ENCODE measurements at places on chromosomes 1 and 21. TPM values are rescaled to one million over a fixed set of nuclear protein-coding genes. Genes with fewer than 3 reads are reported as not detected.

The MROH9 gene
- not detected for total RNA-seq

The MANEAL gene
- 0.91 TPM for total RNA-seq

The S100B gene
- 5.5 TPM for total RNA-seq

The UMODL1 gene
- 0.05 TPM for total RNA-seq

DNA sequence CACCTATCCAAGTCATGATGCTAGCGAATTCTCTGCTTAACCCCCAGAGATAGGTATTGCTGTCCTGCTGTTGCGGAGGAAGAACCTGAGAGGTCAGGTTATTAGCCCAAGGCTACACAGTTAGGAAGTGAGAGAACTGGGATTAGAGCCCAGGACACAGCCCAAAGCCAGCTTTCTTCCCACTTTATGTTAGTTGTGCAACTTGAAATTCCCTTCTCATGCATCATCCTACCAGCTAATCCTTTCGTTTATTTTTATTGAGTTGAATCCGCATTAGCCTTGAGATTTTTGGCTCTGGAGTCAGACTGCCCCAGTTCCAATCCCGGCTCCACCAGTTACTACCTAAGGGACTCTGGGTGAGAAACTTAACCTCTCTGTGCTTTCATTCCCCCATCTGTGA, 65.4 kb downstream of the PLEKHA6 start:
- DNase-seq, result peak; percentile 69

DNA sequence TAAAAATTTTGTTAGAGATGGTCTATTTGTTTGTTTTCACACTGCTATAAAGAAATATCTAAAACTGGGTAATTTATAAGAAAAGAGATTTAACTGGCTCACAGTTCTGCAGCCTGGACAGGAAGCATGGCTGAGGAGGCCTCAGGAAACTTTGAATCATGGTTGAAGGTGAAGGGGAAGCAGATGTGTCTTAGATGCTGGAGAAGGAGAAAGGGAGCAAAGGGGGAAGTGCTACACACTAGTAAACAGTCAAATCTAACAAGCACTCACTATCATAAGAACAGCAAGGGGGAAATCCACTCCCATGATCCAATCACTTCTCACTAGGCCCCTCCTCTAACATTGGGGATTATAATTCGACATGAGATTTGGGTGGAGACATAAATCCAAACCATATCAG, 76.8 kb upstream of the COL24A1 start:
- no peak for DNase-seq

DNA sequence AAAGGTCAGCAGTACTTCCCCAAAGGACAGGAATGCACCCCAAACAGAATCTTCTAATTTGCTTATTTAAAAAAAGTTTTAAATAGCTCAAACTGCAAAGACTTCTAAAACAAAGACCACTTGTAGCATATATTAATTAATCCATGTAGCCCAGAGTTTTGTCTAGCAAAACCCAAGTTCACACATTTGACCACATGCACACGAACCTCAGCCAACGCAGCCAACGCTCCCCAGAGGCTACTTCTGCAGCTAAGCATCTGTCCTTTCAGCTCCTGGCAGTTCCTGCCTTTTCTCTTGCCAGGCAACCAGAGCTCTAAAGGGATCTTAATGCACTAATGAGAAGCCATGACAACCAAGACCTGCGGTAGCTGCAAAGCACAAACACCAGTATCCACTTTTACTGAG, 89.6 kb downstream of the RERE start:
- DNase-seq, result peak; percentile 71

GRCh38 chr1:161427733-161428516, 60.2 kb upstream of the CFAP126 start:
- no peak for DNase-seq

GRCh38 chr1:201736707-201737320, 92.1 kb upstream of the IPO9 start:
- no peak for DNase-seq

DNA sequence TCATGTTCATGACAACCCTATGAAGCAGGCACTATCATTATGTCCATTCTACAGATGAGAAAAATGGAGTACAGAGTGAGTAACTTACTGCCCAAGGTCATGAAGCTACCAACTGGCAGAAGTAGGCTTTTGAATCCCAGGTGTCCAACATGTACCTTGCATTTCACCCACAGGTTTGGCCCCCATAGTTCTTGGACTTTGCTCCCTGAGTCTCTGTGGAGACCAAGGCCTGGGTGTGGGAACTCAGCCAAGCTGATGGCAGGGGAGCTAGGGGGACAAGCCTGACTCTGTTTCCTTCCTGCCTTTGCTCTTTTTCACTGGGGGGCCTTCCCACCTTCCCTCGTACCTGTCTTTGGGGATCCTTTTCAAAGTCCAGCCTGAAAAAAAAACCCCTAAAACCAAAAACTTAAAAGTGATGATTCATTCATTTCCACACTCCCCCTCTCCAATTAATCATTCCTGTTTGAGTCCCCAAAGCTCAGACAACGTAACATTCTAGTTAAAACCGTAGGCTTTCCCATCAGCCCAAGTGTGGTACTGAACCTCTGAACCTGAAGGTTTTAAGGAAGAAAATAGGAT, 8.5 kb upstream of the TTC22 start:
- DNase-seq, result no peak

DNA sequence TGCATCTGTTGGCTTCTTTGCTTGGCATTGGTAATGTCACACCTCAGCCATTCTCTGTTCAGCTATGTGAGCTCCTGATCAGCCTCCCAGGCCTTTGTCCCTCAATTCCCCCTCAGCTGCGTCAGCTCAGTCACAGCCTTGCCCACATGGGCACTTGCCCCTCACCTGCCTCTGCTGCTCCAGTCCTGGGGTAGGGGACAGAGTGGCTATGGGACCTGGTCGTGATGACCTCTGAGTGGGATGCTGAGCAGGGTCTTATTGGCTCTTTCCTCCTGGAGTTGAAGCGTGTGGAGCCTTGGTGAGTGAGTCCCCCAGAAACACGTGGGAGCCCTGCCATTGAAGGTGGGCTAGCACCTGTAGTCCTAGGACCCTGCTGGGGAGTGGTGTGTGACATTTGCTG, 61.4 kb upstream of the TLR5 start:
- DNase-seq, result no peak

- DNase-seq, result peak; percentile 90
Observed at GRCh38 chr1:15949453-15950245, 26.3 kb downstream of the ZBTB17 start.

DNA sequence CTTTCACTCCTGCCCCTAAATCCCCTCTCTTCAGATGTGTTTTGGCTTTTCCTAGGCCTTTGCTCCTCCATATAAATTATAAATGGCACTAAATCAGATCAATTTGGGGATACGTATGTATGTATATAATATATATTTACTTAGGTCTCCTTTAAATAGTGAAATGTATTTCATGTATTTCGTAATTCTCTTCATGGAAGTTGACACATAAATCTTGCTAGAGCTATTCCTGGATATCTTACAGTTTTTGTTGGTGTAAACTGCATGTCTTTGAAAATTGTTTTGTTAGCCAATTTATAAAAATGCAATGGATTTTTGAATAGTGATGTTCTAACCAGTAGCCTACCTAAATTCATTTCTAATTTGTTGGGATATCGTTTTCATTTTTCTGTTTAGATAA, 9.0 kb downstream of the RPF1 start:
- no peak for DNase-seq

DNA sequence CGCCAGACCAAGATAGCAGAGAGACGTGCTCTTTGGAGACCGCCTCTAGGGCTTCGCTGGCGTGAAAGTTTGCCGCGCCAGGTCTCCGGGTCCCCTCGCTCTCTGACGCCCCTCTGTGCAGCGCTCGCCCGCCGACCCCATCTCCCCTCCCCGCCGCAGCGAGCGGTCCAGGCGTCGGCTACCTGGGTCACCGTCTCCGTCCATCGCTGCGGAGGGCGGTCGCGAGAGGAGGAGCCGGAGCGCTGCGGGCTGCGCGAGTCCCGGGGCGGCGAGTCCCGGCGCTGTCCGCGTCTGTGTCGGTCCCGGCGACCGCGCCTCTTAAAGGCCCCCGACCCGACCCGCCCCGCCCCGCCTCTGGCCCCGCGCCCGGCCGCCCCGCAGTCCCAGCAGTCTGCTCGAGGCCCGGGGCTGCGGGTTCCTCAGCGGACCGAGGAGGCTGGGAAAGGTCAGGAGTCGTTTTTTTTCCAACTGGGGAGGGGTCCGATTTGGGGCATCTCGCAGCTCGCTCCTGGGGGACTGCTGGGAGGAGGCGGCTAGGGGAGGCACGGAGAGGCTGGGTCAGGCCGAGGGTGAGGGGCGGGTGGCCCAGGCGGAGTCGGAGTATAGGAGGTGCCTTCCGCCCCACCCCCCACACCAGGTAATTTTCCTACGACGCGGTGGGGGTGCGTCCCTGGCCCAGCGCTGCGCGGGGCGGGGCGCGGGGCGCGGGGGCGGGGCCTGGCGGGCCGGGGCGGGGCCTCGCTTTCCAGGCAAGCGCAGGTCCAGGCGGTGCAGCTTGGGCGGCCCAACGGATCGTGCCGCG, at the start of the genes FBXO2 and FBXO44:
FBXO2 (minus strand) TSS at position 293 of the 802 bp plus-strand sequence; CDS start at position 204, 89 bp downstream.
FBXO44 (plus strand) TSS at position 741 of the 802 bp plus-strand sequence. CDS start 959 bp downstream, outside the sequence.
- DNase-seq, result peak; percentile 72

All from Right ventricle myocardium superior (tissue), 1 donor.